ENCODE measurements at places on chromosomes 3 and 15.

- no peak for DNase-seq
Observed at GRCh38 chr3:42503957-42504333, 1.5 kb downstream of the VIPR1 start.

DNA sequence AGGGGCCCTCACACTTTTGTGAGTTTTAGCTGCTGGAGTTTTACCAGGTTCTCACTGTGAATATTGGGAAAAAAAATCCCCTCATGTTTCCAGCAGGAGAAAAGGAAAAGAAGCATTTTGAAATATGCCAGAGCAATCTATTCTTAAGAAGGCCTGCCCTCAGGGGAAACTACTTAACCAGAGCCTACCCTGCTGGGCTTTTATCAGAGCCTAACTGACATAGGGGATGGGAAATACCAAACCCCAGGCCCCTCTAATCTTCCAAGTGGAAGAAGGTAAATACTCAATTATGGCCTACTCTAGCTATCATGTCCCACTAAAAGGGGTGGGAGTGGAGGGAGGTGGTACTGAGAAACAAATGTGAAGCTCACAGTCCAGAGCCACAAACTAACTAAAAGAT, 68.7 kb upstream of the NMNAT3 start:
- DNase-seq, result no peak

DNA sequence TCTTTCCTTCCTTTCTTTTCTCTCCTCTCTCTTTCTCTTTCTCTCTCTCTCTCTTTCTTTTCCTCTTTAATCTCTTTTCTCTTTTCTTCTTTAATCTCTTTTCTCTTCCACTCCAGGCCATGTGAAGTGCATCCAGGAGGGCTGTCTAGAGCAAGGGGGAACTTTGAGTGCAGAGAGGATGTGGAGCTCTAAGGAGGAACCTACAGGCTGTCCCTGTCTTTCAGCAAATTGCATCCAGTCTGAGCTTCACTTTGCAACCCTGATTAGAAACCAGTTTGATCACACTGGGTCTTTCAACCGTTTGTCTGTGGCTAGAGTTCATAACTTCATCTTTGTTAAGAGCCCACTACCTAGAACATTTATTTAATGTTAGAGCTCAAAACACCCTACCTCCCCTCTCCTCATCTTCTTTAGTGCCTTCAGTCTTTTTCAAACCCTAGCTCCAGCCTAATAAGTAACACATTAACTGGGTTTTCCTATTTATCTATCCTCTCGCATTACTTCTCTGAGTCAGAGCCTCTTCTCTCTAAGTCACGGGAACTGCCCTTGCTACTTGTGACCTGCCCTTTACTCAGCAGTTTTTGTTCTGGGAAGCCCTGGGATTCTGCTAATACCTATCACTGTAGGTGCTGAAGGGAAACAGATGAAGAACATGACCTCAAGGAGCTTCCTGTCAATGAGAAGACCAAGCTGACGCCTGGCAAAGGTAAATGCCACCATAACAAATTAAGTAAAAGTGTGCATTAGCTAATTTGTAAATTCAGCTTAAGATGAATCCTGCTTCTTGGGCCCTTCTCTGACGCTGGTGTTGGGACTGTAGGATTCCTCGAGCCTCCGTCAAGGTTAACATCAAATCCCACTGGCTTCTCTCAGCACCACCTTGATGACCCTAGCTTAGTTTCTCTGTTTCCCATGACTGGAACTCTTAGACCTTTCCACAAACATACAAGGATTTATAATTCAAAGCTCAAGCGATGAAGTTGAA, at the start of gene GCNT3:
Gene GCNT3 (plus strand): TSS at position 508 of the 985 bp plus-strand sequence. CDS start 6,456 bp downstream, outside the sequence.
- DNase-seq, result no peak

GRCh38 chr3:133932009-133932408, 36.3 kb upstream of the RAB6B start:
- no peak for DNase-seq

DNA sequence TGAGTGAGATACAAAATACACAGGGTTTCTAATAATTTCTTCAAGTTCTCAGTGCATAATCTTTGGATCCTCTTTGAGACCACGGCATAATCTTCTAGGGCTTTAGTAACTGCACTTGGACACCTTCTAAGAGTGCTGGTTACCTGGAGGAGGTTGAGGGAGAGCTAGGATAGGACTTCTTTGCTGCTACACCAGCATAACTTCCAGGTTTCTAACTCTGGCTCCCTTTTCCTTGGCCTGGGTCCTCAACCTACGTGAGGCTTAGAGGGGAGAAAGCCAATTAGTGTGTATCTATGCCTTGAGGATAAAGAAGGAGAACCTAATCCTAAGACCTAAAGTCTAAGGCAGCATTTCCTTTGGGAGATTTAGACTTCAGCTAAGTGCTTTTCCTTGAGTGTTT, 184.8 kb downstream of the LSAMP start:
- no peak for DNase-seq

DNA sequence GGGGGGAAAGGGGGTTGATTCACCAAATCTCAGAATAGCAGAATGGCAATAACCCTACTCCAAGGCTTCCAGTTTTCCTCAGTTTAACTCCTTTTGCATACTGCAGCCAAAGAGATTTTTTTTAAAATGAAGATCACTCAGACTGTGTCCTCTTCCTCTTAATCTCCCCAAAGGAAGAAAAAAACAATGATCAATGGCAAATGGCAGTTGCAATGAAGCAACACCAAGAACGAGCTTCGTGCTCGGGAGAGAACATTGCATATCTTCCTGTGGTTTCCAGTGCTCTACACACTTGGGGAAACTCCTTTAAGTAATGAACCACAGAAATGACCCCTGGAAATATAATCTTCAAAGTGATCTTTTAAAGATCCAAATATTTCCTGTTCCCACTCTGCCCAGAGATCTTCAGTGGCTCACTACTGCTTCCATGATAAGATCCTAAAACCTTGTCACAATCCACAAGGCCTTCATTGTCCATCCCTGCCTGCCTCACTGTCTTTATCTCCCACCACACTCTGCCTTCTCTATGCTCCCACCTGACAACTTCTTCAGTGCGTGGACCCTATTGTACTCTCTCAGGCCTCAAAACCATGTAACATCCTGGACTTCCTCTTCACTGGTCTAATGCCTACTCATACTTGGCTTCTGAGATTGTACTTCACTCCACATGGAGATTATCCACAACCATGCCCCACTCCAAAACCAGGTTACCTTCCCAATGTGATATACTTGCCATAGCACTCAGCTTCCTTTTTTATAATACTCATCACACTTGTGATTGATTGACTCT, 394.8 kb downstream of the FHIT start:
- DNase-seq, result no peak

GRCh38 chr3:122366379-122366749, 16.7 kb downstream of the MIX23 start:
- no peak for DNase-seq

DNA sequence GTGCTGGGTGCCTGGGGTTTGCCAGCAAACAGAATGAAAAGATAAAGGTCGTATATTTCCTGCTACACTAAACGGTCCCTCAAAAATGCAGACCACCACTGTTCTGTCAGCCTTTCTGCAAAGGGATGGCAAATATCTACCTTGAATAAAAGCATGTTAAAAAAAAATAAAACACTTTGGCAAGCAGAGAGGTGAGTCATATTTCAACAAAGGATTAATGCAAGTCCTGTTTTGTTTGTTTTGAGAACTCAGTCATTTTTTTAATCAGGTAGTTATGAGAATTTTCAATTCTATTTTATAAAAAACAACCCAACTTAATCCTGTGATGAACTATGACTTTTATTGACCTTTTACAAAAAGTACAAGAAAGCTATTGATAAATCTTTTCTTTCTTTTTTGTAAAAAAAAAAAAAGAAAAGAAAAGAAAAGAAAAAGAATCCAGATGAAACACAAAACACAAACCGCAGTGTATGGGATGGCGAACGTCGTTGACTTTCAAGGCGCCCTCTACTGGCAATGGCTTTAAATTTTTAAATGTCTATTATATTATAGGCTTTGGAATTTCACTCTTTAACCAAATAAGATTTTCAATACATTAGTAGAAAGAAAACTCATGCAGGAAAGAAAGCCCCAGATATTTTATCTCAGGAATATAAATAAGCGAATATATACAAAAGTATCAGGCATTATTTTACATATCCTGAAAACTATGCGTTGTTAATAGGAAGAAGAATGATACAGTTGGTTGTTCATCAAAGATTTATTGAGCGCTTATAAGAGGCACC, 87.8 kb downstream of the NCEH1 start:
- DNase-seq, result peak; percentile 32

DNA sequence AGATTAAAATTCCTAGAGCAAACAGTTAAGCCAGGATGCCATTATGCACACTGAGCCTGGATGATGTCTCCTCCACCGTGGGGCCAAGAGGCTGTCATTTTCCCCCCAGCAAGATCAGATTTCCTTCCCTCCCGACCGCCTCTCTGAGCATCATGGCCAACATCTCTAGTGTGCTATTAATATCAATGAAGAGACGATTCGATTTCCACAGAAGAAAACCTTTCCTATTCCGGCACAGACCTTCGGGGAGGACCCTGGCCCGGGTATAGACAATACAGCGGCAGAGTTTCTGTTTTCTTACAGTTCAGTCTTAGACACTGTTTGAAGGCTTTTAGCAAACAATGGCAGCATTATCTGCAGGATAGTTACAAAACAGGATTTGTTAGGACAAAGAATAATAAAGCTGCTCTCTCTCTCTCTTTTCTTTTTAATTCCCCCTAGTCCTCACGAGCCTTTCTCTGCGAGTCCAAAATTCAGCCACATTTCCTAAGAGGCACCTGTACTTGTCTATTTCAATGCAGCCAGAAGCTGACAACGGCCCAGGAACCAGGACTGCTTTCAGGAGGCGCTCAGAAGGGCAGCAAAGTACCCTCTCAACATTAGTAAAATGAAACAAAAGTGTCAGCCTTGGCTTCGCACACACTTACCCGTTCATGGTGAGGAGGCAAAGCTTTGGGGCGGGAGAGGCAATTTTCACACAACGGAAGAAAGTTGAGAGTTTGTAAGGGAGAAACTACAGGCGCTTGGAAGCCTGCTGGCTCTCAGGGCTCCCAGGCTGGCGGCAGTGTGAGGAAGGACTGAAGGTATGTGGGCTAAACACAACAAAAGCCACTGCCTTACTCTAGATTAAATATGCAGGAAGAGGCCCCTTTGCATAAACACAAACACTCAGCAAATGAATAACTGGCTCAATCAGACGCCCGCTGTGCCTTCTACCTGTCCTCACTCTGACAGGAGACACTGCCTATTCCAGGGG, 278.0 kb downstream of the FOXP1 start:
- no peak for DNase-seq

GRCh38 chr15:29568840-29569532, 253.3 kb downstream of the TJP1 start:
- DNase-seq, result no peak

DNA sequence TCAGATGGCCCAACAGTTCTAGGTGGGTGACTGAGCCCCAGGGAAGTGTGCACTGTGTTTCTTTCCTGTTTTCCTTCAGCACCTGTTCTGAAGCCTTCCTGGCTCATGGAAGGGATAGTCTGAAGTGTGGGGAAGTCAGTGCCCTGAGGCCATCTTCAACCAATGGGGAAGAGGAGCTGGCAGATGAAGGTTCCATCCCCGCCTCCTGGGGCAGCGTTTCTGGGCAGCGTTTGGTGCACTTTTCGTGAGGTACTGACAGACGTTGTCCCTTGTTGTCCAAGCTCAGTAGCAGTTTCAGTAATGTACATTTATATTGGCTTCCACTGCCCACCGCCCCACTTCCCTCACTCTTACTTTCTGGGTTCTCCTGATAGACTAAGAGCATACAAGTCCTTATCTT, 42.6 kb upstream of the SLC25A26 start:
- DNase-seq, result no peak

GRCh38 chr3:2652386-2652785, 457.8 kb downstream of the IL5RA start:
- no peak for DNase-seq

GRCh38 chr3:52532517-52532837, 1.2 kb downstream of the NT5DC2 start:
- DNase-seq, result no peak

DNA sequence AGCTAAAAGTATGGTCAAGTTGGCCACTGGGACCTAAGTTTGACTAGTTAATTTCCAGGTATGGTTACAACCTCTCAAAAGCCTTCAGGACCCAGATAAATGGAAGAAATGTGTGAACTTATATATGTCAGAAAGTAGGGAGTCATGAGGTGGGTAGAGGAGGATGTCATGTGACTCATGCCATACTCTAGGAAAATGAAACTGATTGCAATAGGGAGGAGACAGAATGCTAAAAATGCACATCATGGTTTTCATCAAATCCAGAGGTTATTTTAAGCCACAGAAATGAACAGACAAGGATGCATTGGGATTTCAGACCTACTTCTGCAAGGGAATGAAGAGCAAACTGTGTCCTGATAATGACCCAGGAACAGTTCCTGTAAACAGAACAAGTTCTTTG, 310.0 kb downstream of the EDEM1 start:
- no peak for DNase-seq

DNA sequence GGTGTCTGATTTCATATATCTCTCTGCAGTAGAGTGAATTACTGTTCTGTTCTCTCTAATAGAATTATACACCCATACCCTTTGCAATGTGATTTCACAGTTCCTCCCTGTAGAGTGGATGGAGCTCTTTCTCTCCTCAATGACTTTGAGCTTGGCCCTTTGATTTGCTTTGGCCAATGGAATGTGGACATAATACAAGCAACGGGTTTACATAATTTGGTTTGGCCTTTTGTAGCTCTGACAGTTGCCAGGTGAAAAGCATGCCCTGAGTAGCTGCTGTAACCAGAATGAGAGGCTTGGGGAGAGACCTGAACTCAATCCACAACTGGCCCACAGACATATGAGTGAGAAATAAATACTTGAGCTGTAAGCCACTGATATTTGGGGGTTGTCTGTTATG, 32.1 kb downstream of the ZDHHC23 start:
- no peak for DNase-seq

- DNase-seq, result peak; percentile 35
Observed at GRCh38 chr3:138781012-138781470, 53.7 kb downstream of the PIK3CB start.

GRCh38 chr15:63726491-63726890, 107.3 kb downstream of the HERC1 start:
- DNase-seq, result no peak

Data from T-helper 9 cell (primary cell).